ENCODE measurements at places on chromosomes 13 and 19.
A peak's percentile ranks its signal among the peaks of the same experiment; 100 is the strongest.

DNA sequence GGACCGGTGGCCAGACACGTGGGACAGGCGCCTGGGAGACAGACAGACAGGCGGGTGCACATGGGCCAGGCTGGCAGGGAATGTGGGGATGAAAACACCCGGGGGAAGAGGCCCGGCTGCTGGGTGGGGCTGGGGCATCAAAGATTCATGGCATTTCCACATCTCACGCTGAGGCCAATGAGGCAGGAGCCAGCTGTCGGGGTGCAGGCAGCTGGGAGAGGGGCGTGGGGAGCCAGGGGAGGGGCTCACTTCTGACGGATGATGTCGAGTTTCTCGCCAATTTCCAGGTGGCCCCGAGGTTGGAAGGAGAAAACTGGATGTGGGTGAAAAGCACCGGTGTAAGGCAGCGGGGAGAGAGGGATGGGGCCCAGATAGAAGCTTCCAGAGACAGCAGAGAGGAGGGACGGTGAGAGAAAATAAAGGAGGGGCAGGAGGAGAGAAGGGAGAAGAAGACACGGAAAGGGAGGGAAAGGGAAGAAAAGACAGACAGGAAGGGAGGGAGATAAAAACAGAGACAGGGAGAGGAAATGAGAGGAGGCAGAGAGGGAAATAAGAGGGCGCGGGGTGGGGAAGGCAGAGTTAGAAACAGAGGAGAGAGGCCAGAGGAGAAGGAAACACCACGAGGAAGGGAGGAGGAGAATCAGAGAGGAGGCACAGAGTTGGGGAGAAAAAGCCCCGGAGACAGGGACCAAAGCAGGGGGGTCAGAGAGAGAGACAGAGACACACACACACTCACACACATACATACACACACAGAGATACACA, 8.0 kb upstream of the CCER2 start:
- no peak for DNase-seq

- peak; percentile 73 for DNase-seq
Observed at GRCh38 chr19:10636304-10636972, 11.1 kb downstream of the SLC44A2 start.

GRCh38 chr19:55605637-55606470, at the start of gene ZNF865:
Gene ZNF865 (plus strand): TSS chr19:55605647. CDS start chr19:55613619, 7,972 bp downstream.
- DNase-seq = peak; percentile 85

- no peak for DNase-seq
Observed at GRCh38 chr19:18253716-18254115, 20.5 kb downstream of the IQCN start.

- DNase-seq = no peak
Observed at GRCh38 chr19:51325161-51325976, 13.9 kb downstream of the IGLON5 start.

DNA sequence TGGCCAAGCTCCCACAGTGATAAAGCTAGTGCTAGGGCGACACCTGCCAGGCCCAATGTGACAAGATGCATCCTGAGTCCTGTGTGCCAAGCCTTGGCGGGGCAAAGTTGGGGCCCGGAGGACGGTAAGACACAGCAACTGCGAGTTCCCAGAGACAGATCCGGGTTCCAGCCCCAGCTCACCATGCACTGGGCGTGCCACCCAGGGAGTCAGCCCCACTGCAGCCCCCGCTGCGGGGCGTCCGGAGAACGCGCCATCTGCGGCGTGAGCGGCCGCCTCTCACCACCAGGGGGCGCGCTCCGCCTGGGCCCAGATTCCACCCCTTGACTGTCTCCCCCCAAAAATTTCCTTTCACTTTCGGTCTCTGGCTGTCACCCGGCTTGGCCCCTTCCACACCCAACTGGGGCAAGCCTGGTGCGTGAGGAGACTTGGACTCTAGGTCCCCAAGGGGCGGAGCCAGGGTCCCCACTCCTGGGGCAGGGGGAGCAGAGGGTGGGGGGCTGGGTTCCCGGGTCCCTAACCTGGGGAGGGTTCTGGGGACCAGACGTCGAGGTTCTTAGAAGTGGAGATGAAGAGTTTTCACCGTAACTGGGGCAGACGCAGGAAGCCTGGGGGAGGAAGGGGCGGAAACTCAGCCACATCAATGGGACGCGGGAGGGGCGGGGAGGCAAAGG, at the start of gene FLT3LG:
Gene FLT3LG (plus strand): TSS at position 348 of the 674 bp plus-strand sequence. CDS start 425 bp downstream, outside the sequence.
- peak; percentile 68 for DNase-seq

- peak; percentile 62 for DNase-seq
Observed at GRCh38 chr19:7535998-7536695, 630 bp downstream of the PNPLA6 start.

DNA sequence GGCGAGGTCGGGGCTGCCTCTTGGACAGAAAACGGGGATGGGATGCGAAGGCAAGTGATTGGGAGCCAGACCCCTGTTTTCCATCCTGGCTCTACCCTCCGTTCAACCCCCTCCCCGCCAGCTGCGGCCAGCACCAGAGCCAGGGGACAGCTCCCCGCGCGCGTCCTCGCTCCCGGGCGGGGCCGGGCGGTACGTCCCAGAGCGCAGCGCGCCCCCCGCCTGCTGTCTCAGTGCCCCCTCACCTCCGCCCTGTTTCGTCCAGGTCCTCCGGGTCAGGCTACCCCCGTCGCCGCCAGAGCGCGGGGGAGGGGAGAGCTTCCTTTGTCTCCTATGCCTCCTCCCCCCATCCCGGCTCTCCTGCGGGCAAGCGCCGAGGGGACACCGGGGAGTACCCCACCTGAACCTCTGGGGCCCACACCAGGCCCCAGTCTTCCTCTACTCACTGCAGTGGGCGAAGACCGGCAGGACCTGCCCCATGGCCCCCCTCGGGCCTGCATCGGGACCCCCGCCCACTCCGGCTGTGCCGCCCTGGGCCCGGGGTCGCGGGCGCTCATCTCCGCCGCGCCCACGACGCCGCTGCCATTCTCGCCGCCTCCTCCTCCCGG, 396 bp downstream of the RTN2 start:
- DNase-seq = peak; percentile 82

DNA sequence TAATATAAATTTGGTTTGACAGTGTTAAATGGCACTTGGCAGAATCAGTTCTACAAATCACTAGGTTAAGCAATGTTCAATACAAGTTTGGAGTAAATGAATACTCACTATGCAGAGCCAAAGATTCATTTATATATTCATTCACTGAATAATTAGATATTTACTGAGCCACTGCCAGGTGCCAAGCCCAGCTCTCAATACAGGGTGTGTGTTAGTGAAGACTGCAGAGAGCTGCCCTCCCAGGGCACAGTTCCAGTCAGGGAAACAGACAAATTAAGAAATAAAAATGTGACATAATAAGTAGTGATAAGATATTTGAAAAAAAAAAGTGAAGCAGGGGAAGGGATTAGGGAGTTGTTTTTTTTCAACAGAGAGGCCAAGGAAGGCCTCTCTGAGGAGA, 411.7 kb downstream of the KCNRG start:
- no peak for DNase-seq
